ENCODE measurements at places on chromosomes 4 and X.

GRCh38 chrX:97290199-97290598 lies 406.5 kb downstream of the RPA4 start:
- DNase-seq, result no peak

DNA sequence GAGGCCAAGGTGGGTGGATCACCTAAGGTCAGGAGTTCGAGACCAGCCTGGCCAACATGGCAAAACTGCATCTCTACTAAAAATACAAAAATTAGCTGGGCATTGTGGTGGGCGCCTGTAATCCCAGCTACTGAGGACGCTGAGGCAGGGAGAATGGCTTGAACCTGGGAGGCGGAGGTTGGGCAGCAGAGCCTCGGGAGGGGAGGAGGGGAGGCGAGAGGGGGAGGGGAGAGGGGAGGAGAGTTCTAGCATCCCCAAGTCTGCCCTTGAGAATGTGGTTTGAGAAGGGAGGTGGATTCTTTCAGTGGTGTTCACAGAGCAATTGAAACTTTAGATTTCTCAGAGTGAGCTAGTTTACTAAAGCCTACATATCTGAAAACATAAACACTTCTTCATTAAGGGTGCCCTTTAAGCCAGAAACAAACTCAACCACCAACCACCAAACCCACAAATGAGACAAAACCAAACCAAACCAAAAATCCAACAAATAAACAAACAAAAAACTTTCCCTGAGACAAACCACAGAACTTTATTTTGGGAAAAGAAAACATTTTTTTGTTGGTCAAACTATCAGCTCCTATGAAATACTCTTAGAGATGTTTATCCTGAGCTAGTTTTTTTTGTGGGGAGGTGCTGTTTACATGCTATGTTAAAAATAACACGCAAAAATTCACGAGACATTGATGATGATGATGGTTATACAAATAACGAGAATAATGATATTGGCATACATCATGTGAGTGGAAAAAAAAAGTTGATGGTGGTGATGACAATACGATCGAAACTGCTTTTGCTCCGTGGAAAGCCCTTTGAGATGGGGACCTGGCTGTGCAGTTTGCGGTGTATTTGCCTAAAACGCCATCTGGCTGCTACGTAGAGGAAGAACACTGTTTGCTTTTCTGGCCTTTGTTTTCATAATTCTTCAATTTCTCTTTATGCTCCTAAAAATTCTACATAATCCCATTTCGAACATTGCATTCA lies 98.2 kb upstream of the PRKX start:
- DNase-seq, result no peak

- DNase-seq, result no peak
Measured at GRCh38 chr4:181525634-181526033, 717.6 kb upstream of the TENM3 start.

DNA sequence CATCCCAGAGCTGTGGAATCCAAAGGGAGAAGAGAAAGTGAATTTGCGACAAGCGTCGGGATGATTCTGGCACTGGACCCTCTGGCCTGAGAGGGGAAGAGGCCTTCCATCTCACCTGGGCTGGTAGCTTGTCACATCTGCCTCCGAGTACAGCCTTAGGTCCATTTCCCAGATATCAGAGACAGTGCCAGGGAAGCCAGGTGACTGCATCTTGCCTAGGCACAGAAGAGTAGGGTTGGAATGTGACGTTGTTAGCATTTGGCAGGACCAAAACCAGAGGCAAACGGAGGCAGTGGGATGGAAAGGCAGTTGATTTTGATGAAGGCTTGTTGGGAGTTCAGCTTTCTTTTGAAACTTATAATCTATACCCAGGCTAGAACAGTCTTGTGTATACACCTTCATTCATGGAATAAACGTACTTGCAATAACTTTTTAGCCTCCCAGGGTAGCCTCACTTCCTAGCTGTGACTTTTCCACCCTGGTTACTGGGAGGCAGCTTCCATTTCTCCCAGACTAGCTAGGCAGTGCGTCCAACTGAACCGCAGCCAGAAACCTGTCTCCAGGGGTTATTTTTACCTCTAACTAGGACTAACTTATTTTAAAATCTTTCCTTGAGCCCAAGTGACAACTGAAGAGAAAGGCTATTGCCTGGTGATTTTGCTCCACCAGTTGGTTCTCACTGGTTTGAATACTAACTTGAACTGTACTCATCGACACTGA lies 5.9 kb downstream of the SOD3 start:
- DNase-seq, result no peak

DNA sequence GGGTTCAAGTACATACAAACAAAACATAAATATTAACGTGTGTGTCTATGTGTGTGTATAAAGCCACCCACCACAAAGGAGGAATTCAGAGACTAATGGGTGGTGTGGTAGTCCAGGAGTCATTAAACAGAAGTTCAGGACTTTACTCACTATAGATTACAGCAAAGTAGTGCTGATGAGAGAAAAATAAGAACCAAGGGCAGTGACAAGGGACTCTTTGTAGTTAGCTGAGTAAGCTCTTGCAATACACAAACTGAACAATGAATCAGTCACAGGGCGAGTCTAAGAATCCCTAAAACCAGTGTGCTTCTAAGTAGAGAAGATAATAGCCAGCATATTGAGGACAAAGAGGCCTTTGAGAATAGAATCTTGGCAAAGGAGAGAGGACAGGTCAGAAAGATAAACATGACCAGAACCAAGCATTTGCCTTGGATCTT lies 232.4 kb downstream of the PPP3CA start:
- peak; percentile 7 for DNase-seq

GRCh38 chr4:183397741-183398297 lies 46.6 kb upstream of the CDKN2AIP start:
- no peak for DNase-seq

- no peak for DNase-seq
Measured at GRCh38 chrX:127011629-127012028, 192.1 kb downstream of the PRR32 start.

DNA sequence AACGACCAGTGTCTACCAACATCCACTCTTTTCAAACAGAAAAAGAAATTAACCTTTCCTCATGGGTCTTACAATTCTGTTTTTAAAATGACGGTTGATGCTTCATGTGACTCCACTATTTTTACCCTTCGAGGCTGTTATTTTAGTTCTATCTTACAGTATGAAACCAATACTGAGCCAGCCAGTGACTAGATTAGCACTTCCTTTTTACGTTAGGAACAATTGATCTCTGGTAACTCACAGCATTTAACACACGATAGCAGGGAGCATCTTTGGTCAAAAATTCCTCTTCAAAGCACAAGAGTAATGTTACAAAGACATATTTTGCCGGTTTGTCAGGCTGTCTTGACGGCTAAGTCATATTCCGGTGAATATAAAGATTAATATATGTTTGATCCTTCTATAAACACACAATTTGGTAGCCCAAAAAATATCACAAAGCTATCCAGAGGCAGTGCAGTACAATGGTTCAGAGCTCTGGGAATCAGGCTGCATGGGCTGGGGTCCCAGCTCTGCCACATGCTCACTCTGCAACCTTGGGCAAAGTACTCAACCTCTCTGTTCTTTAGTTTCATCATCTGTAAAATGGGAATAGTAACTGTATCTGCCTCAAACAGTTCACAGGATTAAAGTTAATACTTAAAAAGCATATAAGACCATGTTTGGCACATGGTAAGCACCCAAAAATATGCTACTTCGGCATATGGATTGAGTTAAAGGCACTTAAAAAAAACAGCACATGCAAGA lies 62.9 kb upstream of the TXK start:
- DNase-seq, result no peak

GRCh38 chrX:119105826-119106225 lies 21.8 kb downstream of the KIAA1210 start:
- no peak for DNase-seq

GRCh38 chr4:137532869-137533236 lies 559 bp upstream of the PCDH18 start:
- no peak for DNase-seq

DNA sequence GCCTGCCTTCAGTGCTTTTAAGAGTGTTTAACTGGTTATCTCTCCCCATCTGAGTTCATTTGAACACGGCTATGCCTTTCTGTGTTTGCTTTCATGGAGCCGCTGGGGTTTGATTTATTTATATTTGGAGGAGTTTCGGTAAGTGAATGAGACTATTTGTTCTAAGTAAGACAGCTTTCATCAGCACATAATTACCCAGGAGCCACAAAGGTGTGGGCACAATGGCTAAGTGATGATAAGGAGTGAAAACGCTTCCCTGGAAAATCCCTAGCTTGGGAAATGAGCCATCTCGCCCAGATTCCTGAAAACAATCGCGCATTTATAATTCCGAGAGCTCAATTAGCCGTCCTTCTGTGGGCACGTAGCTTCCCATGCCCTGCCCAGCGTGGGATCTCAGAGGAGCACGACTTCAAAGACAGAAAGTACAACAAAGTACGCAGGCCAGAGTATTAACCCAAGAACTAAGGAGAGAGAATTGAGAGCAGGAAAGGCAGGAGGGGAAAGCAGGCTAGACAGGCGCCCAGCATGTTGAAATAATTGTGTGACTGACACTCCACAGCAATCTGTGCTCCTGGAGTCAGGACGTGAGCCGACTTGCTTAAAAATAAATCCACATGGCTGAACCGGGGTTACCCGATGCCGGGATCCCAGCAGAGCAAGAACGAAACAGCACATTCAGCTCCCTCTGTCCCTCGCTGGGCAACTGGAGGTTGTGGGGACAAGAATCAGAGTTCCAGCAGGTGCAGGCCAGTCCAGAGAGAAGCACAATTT lies 99.0 kb downstream of the DHRSX start:
- no peak for DNase-seq

DNA sequence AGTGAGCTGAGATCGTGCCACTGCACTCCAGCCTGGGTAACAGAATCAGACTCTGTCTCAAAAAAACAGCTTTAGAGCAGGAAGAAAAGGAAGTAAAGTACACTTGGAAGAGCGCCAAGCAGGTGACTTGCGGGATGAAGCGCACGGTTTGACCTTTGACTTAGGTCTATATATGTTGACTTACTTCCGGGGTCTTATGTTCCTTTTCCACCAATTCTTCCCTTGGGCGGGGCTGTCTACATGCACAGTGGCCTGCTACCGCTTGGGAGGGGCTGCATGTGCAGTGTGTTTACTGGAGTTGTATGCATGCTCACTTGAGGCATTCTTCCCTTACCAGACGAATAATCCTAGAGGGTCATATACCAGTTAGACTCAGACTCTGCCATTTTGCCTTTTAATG lies 108.6 kb downstream of the APOOL start:
- no peak for DNase-seq

DNA sequence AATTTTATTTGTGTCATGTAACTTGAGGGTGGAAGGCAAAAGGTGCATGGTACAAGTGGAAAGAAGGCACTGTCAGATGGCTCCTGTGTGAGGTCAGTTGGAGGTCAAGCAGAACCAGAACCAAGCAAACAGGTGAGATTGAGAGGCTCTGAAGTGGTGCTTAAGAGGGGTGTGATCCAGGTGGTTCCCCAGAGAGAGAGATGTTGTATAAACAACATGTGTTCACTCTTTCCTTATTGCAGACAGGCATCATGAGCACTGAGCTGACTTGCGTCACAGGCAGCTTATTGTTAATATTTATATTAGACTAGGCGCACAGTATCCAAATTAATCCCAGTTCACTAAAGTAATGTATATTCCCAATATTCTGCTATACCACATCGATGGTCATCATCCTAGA lies 56.8 kb downstream of the CXCL13 start:
- no peak for DNase-seq

GRCh38 chr4:56475917-56476316 lies 8.5 kb downstream of the SRP72 start:
- no peak for DNase-seq

DNA sequence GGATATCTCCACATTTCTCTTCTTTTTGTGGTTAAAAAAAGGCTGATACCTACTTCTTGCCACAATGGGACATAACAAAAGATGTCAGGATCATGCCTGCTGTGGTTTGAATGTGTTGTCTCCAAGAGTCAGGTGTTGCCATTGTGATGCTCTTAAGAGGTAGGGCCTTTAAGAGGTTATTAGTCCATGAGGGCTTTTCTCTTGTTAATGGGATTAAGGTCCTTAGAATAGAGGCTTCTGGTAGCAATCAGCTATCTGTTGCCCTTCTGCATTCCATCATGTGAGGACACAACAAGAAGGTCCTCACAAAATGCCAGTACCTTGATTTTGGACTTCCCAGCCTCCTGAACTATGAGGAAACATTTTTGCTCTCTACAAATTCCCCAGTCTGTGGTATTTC lies 191.4 kb downstream of the GBA3 start:
- DNase-seq, result no peak

- DNase-seq, result no peak
Measured at GRCh38 chrX:149648932-149649331, 17.3 kb upstream of the TMEM185A start.

- no peak for DNase-seq
Measured at GRCh38 chr4:73213916-73214653, 44.5 kb downstream of the ANKRD17 start.

GRCh38 chr4:46844325-46844917 lies 64.6 kb downstream of the COX7B2 start:
- DNase-seq, result peak; percentile 21

GRCh38 chrX:40385256-40385655 lies 195.5 kb upstream of the ATP6AP2 start:
- no peak for DNase-seq

DNA sequence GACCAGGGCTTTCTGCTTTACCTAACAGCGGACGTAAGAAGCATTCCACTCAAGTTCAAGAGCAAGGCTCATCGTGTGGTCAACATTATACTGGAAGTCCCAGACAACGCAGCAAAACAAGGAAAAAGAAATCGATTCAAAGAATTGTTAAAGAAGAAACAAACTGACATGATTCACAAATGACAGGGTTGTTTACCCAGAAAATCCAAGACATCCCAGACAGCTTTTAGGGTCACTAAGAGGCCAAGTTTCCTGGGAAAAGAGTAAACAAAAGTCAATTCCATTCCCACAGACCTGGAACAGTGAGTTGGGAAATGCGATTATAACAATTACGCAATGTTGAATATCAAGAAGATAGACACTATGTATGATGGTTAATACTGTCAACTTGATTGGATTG lies 21.5 kb upstream of the HTRA3 start:
- no peak for DNase-seq

- no peak for DNase-seq
Measured at GRCh38 chrX:24846550-24847150, 152.9 kb downstream of the POLA1 start.

- no peak for DNase-seq
Measured at GRCh38 chr4:111404673-111405072, 740.6 kb upstream of the FAM241A start.

DNA sequence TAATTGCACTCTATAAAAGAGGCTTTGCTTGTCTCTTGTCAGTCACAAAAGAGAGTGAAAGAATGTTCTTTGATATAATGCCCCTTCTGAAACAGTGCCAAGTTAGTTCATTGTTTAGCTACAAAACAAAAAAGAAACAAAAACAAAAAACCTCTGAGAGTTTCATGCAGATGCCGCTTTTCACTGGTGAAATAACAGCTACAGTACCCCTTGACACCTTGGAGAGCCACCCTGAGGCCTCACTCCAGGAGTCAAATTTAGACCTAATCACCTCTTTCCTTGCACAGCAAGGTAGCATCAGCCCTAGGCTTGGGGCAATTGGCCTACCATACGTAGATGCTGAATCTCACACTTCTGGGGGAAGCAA lies 185.2 kb downstream of the UNC5C start:
- DNase-seq, result no peak

Data from NCI-H1048 (cell line).